ENCODE measurements at places on chromosomes 2 and 18. TPM values are rescaled to one million over a fixed set of nuclear protein-coding genes. Genes with fewer than 3 reads are reported as not detected.

DNA sequence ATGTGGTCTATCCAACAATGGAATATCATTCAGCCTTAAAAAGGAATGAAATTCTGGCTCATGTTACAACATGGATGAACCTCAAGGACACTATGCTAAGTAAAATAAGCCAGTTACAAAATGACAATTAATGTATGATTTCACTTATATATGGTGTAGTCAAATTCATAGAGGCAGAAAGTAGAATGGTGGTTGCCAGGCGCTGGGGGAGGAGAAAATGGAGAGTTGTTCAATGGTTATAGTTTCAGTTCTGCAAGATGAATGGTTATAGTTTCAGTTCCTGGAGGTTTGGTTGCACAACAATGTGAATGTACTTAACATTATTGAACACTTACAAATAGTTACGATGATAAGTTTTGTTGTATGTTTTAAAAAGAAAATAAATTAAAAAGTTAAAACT is 79.2 kb upstream of the IL1R2 start:
- no peaks in the 10 kb centered on the region for H3K36me3 ChIP-seq
- no peak overlapping the region for H3K4me3 ChIP-seq
- DNase-seq: no peak
- H3K27ac ChIP-seq: no peak overlapping the region

- H3K36me3 ChIP-seq: no peaks in the 10 kb centered on the region
- peaks cover 44% of the 10 kb centered on the region for H3K4me1 ChIP-seq
- H3K27ac ChIP-seq: peak overlapping the region; percentile 78
- no peaks in the 10 kb centered on the region for H3K27me3 ChIP-seq
Observed at GRCh38 chr2:108620656-108621055, 86.4 kb downstream of the LIMS1 start.

GRCh38 chr18:31274931-31275330 is 43.0 kb upstream of the DSG1 start:
- H3K27me3 ChIP-seq: no peaks in the 10 kb centered on the region
- peak overlapping the region; percentile 59 for H3K4me3 ChIP-seq
- peaks cover 34% of the 10 kb centered on the region for H3K4me1 ChIP-seq

DNA sequence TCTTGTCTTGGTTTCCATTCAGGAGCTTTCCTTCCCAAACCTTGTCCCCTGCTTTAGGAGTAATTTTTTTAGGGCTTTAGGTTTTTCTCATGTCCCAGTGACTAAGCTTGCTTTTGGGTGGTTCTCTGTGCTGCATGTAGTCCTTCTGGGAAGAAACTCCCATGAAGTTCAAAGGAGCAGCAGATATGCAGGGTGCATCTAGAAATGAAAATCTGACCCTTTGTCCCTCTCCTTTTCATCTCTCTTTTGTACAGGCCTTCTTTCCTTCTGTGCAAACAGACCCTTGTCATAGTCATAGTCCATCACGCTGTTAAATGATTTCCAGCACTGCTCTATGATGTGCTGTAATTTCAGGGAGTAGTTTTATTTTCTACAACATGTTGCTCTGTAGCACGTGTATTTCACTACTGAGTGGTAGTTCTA is 20.4 kb downstream of the FMNL2 start:
- no peaks in the 10 kb centered on the region for H3K36me3 ChIP-seq
- H3K4me3 ChIP-seq: no peak overlapping the region
- H3K27ac ChIP-seq: peak overlapping the region; percentile 27
- DNase-seq: no peak

- H3K27ac ChIP-seq: no peak overlapping the region
- no peak for DNase-seq
- H3K4me3 ChIP-seq: no peak overlapping the region
- H3K27me3 ChIP-seq: no peaks in the 10 kb centered on the region
Observed at GRCh38 chr2:231600619-231601355, 8.1 kb downstream of the TEX44 start.

DNA sequence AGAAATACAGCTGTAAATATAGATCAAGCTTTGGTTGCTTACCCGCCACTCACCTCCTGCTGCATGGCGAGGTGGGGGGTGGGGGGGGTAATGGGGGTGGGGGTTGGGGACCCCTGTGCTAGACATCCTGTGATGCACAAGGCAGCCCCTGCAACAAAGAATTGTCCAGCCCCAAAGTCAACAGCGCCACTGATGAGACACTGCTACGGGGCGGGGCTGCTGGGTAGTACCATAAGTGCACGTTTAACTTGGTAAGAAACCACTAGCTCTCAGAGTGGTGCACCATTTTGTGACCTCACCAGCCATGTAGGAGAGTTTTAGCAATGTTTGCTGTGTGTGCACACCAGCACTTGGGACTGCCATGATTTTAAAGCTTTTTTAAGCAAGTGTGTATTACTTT is 40.3 kb downstream of the SNORC start:
- no peaks in the 10 kb centered on the region for H3K27me3 ChIP-seq
- no peak overlapping the region for H3K27ac ChIP-seq
- H3K4me3 ChIP-seq: no peak overlapping the region
- H3K4me1 ChIP-seq: no peaks in the 10 kb centered on the region

- no peaks in the 10 kb centered on the region for H3K27me3 ChIP-seq
- DNase-seq: no peak
- H3K27ac ChIP-seq: no peak overlapping the region
- H3K4me3 ChIP-seq: no peak overlapping the region
- H3K36me3 ChIP-seq: no peaks in the 10 kb centered on the region
Observed at GRCh38 chr2:216660496-216660895, 27.3 kb downstream of the IGFBP2 start.

DNA sequence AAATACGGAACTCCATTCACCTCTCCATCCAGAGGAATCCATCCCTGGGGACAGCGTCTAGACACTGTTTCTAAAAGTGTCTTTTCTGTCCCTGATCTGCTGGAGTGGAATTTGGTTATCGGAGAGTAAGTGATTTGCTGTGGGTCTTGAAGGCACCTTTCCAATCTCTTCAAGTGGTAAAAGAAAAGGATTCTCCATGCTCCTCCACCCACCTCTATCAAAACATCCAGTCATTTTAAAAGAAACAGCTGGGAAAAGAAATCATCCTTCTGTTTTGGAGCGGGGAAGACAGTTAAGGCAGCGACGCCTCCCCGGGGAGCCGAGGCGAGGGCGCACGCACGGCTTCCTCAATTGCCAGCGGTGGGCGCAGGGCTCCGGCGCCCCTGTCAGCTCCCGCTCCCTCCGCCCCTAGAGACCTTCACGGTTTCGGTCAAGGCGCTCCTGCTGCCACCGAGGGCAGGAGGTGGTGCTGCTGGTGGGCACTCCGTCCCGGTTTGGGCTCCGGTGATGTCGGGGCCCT is 547 bp downstream of the SLC35F5 start:
- peak overlapping the region; percentile 75 for H3K4me3 ChIP-seq
- peaks cover 6% of the 10 kb centered on the region for H3K4me1 ChIP-seq
- no peak for DNase-seq
- peak overlapping the region; percentile 95 for H3K27ac ChIP-seq

GRCh38 chr2:181774685-181775084 is 94.4 kb upstream of the NEUROD1 start:
- no peak overlapping the region for H3K4me3 ChIP-seq
- H3K27me3 ChIP-seq: no peaks in the 10 kb centered on the region
- no peak overlapping the region for H3K27ac ChIP-seq
- peak; percentile 17 for DNase-seq

DNA sequence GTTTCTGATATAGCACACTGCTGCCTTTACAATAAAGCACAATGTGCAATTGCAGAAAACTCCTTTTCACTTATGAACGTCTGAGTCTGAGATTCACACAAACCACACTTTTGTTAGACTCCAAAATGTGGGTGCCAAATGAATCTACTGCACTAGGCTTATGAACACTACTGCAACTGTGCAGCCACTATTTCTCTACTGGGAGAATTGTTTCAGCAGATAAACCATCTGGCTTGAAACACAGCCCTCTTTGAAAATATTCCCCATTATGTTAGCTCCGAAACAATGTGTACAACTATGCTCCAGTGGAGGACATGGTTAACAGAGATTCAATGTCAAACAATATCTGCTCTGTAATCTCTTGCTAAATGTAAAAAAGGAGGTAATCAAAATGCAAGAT is 188.7 kb upstream of the ZEB2 start:
- no peak overlapping the region for H3K4me3 ChIP-seq
- peaks cover 4% of the 10 kb centered on the region for H3K36me3 ChIP-seq
- no peak overlapping the region for H3K27ac ChIP-seq
- no peaks in the 10 kb centered on the region for H3K27me3 ChIP-seq
- peaks cover 22% of the 10 kb centered on the region for H3K4me1 ChIP-seq

- H3K27ac ChIP-seq: no peak overlapping the region
- no peak for DNase-seq
- no peak overlapping the region for H3K4me3 ChIP-seq
- no peaks in the 10 kb centered on the region for H3K4me1 ChIP-seq
Observed at GRCh38 chr2:238053191-238053776, 7.5 kb upstream of the SCLY start.

DNA sequence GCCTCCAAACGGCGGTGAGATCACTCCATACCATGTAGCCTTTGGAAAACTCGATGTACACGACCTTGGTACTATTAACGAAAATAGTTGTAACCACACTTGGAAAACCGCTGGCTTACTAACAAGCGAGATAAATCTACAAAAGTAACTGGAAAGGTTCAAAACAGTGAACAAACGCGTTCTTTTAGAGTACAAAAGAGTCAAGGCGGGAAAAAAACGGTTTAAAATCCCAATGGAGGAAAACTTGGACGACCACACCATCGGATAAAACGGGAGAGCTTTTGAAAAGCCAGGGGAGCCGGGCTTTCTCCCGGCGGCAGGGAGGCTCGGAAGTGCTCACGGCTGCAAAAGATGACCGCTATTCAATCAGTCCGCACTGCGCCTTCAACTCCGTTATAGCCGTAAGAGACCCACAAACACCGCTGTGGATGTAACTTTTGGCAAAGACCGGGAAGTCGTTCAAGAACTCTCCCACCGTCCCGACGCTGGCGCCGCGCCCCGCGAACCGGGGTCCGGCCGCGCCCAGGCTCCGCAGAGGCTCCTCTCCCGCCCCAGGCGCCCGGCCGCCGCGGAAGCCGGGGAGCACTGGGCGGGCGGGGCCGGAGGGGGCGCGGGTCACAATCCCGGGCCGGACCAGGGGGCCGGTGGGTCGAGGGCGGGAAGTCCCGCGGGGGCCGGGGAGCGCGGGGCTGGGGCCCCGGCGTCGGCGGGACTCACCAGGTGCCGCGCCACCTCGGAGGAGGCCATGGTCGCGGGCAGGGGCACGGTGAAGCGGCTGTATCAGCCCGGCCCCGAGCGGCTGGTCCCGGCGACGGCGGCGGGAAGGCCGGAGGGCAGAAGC is 465 bp downstream of the SEPTIN10 start:
- H3K27me3 ChIP-seq: no peaks in the 10 kb centered on the region
- DNase-seq: peak; percentile 68
- peaks cover 17% of the 10 kb centered on the region for H3K36me3 ChIP-seq
- peak overlapping the region; percentile 96 for H3K4me3 ChIP-seq

DNA sequence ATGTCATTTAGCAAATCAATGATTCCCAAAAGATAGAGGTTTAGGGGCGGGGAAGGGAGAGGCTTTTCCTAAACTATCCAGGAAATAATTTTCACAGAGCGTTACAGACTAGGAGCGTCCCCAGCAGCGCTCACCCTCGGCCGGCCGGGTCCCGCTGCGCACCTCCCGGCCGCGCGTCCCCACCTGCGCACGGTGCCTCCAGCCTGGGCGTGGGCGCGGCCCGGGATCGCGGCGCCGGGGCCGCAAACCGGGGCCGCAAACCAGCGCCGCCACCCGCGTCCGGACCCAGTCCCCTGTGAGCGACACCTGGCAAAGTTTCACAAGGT is 684 bp upstream of the ZCCHC2 start:
- no peaks in the 10 kb centered on the region for H3K27me3 ChIP-seq
- H3K27ac ChIP-seq: peak overlapping the region; percentile 58
- H3K4me1 ChIP-seq: peaks cover 13% of the 10 kb centered on the region
- no peak for DNase-seq

- DNase-seq: no peak
- H3K27ac ChIP-seq: no peak overlapping the region
- no peak overlapping the region for H3K4me3 ChIP-seq
- H3K27me3 ChIP-seq: no peaks in the 10 kb centered on the region
- H3K36me3 ChIP-seq: no peaks in the 10 kb centered on the region
Observed at GRCh38 chr2:56217106-56217505, 33.3 kb downstream of the CCDC85A start.

GRCh38 chr18:9876867-9877654 is 8.7 kb upstream of the TXNDC2 start:
- H3K27ac ChIP-seq: peak overlapping the region; percentile 60
- no peaks in the 10 kb centered on the region for H3K36me3 ChIP-seq
- no peaks in the 10 kb centered on the region for H3K27me3 ChIP-seq
- peak overlapping the region; percentile 53 for H3K4me3 ChIP-seq
- peaks cover 12% of the 10 kb centered on the region for H3K4me1 ChIP-seq

GRCh38 chr2:44774826-44775492 is 166.5 kb upstream of the SIX3 start:
- H3K4me3 ChIP-seq: no peak overlapping the region
- H3K27me3 ChIP-seq: no peaks in the 10 kb centered on the region
- no peaks in the 10 kb centered on the region for H3K4me1 ChIP-seq
- H3K36me3 ChIP-seq: no peaks in the 10 kb centered on the region
- no peak for DNase-seq

GRCh38 chr2:62505109-62505749 is 766 bp downstream of the TMEM17 start:
- peak; percentile 8 for DNase-seq
- peak overlapping the region; percentile 79 for H3K4me3 ChIP-seq
- H3K4me1 ChIP-seq: peaks cover 23% of the 10 kb centered on the region
- no peaks in the 10 kb centered on the region for H3K36me3 ChIP-seq
- peak overlapping the region; percentile 88 for H3K27ac ChIP-seq

GRCh38 chr18:75638223-75638775 is 210.8 kb upstream of the SMIM21 start:
- peaks cover 19% of the 10 kb centered on the region for H3K4me1 ChIP-seq
- peak; percentile 61 for DNase-seq

DNA sequence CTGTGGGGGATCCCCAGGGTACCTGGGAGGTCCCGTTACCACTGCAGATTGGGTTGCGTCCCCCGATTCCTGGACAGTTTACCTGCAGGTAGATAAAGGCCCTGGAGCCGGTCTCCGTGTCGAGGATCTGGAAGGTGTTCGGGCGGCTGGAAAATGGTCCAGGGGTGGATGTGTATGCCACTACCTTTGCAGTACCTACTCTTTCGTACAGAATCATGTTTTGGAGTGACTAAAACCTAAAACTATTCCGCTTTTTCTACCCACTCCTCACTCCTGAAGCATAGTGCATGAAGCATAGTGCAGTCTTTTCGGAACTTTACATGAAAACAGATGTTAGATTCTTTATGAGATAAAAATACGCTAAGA is 418 bp downstream of the WDR75 start:
- no peaks in the 10 kb centered on the region for H3K27me3 ChIP-seq
- H3K27ac ChIP-seq: peak overlapping the region; percentile 97
- H3K36me3 ChIP-seq: no peaks in the 10 kb centered on the region
- peaks cover 22% of the 10 kb centered on the region for H3K4me1 ChIP-seq
- H3K4me3 ChIP-seq: no peak overlapping the region

C2orf66 gene
- 0.98 TPM for total RNA-seq

UGT1A10 gene
- not detected for total RNA-seq

SOX11 gene
- total RNA-seq: not detected

GPR39 gene
- 7.2 TPM for total RNA-seq

FBLN7 gene
- total RNA-seq: 0.07 TPM

GPR155 gene
- total RNA-seq: 1.9 TPM

CYS1 gene
- total RNA-seq: not detected

TDRD15 gene
- not detected for total RNA-seq

RGPD3 gene
- 0.20 TPM for total RNA-seq

GREB1 gene
- 2.3 TPM for total RNA-seq

PSMA8 gene
- not detected for total RNA-seq

CDH20 gene
- total RNA-seq: not detected

PHOSPHO2 gene
- 6.0 TPM for total RNA-seq

Measured in MCF 10A (cell line).